Activated CD4-positive, CD25-positive, alpha-beta regulatory T cell treated with anti-CD3 and anti-CD28 coated beads, Interleukin-2, amount 50 U/mL, for 72 hours (primary cell): ENCODE measurements at places on chromosomes 6 and 20.

GRCh38 chr6:148926478-148926877, 179.6 kb downstream of the UST start:
- no peak for DNase-seq

- DNase-seq, result no peak
These were observed 42.6 kb downstream of the GRM4 start for GRCh38 chr6:34103321-34103720.

DNA sequence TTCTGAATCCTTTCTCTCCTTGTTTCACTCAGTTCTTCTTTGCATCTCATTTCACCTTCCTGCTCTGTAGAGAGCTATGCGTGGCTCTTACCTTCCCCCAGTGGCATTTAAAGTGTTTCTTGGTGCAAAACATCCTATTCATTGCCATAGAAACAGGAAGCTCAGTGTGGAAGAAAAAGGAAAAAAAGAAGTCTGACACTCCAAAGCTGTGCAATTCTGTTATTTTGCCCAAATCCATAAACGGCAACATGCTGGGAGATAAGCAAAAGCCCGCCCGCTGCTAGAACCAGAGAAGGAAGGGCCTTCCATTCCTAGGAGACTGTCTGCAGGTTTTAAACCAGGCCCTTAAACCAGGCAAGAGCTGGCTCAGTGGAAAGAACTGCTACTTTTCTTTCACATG, 247.1 kb downstream of the HIVEP2 start:
- DNase-seq, result no peak

GRCh38 chr20:52031563-52032303, 159.8 kb downstream of the ZFP64 start:
- no peak for DNase-seq
